Non-pigmented ciliary epithelial cell (primary cell): ENCODE measurements at places on chromosomes 11 and 22.

- no peak for DNase-seq
Measured at GRCh38 chr11:113082341-113082955, 121.2 kb downstream of the NCAM1 start.

DNA sequence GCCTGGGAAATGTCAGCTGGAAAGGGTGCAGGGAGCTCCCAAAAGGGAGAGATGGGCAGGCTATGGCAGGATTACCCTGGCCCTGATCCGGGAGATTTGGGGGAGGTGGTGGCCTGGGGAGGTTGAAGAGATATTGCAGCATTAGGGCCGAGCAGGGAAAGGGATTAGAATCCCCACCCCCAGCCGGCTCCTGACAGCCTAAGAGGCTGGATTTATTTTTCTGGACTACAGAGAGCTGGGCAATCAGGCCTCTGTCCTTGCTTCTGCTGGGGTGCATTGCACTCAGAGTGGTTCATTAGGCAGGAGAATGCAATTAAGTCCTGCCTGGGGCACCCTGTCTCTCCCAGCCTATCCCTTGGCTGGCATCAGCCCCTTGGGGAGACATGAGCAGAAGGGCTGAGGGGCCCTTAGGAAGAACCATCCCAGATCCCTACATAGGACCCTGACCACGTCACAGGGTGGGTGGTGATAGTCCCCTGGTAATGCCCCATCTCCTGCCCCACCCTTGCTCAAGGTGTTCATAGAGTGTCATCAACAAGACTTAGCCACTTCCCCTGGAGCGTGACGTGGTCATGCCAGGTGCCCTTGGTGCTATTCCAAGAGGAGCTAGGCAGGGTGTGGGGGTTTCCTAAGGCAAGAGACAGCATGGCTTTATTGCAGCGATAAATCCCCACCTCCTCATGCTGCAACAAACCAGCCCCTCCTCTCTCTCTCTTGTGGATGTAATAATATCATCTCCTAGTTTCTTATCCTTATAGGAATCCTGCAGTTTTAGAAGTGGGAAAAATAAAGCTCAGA is 38.4 kb upstream of the KLHL35 start:
- no peak for DNase-seq

GRCh38 chr22:38412435-38413084 is 42.4 kb downstream of the KCNJ4 start:
- no peak for DNase-seq

DNA sequence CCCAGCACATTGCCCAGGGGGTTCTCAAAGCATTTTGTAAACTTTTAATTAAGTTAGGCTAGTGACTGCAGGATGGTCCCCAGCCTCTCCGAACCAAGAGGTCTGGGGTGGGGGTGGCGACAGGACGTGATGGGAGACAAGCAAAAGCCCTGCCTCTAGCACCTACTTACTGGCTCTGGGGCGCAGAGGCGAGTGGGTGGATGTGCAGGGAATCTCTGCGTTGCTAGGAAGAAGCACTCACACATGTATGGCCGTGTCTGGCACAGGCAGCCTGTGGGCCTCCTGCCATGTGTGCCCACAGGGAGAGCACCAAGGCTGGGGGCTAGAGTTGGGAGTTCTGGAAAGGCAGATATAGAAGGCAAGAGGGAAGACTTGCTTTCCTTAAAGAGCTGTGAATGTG is 6.3 kb downstream of the OPCML start:
- no peak for DNase-seq

DNA sequence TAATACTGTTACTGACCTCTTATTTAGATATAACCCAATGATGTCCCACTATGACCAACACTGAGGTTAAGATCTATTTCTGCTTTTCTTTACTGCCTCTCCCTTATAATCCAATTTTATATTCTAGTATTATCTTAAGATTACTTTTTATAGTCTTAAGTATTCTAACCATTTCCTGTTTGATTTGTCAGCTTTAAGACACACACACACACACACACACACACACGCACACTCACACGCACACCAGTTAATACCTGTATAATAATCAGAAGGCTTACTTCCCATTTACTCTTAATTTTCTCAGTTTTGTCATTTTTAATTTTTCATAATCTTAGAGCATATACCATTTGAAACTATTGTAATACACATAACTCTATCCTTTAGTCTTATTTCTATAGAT is 226.0 kb upstream of the C11orf87 start:
- DNase-seq: no peak

DNA sequence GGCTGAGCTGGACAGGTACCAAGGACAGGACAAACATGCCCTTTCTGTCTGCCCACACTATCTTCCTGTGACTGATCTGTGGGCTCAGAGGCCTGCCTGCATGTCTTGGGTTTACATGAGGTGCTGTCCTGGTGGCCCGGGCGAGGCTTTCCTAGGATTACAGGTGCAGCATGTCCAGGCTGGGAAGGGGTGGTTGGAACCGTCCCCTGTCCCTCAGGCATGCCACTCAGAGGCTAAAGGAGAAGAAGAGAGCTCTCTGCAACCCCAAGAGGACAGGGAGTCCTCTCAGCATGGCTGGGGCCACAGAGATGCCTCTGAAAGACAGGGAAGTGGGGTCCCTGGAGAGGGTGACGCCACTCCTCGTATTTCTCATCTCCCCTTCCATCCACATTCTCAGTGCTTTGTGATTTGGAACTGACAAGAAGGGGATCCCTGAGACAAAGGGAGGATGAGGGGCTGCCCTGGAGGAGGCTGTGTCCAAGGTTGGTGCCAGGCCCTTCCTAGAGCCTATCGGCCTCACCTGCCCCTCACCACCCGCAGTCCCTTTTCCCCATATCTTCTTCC is 64.6 kb upstream of the LMO1 start:
- no peak for DNase-seq

DNA sequence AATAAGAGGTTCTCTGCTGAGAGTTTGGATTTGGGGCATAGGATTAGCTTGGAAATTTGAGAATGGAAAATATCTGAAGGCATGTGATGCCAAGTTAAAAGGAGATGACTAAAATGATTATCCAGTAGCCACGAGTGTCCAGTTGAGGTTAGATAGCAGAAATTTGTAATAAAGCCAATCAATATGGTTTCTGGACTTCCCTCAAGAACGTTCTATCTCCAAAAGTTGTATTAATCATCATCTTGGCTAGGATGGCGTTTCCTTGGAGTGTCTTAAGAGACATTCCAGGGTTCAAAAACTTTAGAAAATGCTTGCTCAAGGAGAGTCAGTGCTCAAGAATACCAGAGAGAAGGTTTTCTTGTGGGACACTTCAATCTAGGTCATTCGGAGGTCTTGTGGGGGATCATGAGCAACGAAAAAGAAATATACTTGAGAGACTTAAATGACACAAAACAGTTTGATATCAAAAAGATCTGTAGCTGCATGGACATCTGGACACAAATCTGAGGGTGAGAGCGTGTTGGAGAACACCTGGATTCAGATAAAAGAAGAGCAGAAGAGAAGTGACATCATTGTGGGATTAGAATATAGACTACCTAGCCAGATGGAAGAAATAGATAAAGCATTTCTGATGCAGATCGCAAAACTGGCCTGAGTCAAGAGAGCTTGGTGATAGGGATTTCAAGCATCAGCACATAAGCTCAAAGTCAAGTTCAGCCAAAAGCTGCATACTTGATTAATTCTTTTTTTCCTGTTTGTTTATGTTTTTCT is 97.7 kb downstream of the ARFGAP2 start:
- no peak for DNase-seq

GRCh38 chr11:27233654-27234042 is 129.4 kb downstream of the CCDC34 start:
- DNase-seq: no peak

DNA sequence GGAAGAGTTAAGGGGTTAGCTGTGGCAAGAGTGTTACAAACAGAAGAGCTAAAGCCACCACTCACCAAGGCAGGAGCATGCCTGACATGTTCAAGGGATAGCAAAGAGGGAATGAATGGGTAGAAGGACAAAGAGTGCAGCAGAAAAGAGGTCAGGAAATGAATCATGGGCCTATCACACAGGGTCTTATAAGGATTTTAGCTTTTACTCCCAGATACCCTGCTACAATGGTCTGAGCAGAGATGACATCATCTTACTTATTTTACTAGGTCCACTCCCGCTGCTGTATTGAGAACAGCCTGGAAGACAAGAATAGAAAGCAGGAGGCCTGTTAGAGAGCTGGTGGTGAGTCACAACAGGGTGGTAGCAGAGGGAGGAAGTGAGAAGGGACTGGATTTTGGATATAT is 9.8 kb downstream of the TRAF6 start:
- DNase-seq: peak; percentile 91

DNA sequence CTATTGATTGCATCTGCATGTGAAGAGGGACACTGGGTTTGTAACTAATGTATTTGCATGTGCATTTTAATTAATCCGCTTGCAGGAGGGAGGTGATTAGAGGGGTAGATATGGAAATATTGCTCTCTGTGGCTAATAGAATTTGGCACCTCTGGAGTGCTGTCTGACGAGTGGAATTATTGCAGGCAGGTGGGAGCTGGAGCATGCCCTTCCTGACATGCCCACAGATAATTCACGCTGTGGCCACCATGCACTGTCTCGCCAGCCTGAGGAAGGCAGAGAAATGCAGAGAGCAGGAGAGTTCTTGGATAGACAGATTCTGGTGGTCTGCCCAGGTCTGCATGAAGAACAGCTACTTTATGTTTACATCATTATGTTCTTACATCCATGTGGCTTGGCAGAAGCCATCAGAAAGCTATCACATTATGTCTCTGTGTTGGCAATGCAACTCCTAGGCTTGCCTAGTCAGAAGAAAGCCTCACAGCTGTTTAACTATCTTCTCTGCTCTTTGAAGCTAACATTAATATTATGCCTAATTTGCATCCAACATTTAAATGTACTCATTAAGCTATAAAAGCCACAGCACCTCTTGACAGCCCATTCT is 89.4 kb upstream of the DRD2 start:
- no peak for DNase-seq

- DNase-seq: no peak
Measured at GRCh38 chr11:1918436-1919315, 827 bp upstream of the TNNT3 start.

DNA sequence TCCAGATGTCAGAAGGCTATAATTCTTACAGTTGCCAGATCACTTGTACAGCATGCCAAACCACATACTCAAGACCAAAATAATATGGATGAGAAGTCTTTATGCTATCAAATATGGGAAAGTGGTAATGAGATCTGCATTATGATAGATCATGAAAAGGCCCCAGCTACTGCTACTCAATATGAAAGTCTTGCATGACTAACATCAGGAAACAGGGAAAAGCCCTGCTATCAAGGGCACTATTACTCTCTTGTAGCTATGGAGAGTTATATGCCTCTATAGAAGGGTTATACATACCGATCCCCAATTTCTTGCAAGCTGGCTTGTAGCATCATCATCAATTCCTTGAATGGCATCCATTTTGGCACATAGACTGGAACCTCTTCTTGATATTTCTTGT is 30.2 kb upstream of the TMPRSS5 start:
- no peak for DNase-seq

DNA sequence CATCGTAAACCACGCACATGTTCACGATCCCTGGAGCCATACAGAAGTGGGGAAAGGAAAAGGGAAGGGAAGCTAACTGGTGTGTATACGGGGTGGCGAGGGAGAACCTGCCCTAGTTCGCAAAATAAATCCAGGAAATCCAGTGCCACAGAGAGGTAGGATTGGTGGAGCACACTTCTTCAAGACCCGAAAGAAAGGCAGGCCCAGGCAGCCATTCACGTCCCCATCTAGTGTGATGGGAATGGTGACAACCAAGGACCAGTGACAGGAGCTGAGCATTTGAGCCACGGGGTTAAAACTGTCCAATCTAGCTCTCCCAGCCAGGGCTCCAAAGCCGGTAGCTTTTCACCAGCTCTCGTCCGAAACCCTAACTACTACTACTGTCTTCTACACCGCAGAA is 53.7 kb downstream of the IGSF9B start:
- no peak for DNase-seq

DNA sequence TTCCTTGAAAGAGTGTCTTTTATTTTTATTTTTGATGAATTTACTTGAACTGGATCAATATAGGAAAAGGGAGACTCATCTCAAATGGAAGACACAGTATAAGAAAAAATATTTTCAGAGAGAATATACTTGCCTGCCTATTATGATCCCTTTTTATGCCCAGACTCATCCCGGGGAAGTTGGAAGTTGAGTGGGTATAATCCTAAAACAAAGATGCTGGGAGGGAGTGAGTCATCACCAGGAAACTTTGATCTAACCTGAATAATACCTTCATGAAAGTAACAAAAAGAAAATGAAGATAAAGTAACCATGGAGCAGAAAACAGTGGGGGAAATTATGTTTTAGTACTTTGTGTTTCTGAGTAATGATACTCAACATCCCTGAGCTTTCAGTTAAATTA is 1514.0 kb downstream of the FAM181B start:
- no peak for DNase-seq

- DNase-seq: no peak
Measured at GRCh38 chr11:117438371-117439000, 110.8 kb downstream of the CEP164 start.

DNA sequence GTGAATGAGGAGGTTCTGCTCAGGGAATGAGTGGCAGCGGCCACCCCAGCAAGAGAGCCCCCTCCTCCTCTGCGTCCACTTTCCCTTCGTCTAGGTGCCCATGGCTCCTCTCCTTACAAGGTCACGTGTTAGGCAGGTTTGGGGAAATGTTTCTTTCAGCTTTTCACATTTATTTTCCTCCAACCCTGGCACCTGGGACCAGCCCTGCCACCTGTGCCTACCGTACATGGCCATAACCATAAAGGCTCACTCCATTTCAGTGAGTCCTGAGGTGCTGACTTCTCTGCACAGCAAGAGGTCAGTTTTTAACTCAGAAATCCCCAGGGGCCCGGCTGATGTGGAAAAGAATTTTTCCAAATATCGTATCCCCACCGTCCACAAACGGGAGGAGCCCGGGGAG is 71.2 kb downstream of the FLI1 start:
- DNase-seq: no peak

DNA sequence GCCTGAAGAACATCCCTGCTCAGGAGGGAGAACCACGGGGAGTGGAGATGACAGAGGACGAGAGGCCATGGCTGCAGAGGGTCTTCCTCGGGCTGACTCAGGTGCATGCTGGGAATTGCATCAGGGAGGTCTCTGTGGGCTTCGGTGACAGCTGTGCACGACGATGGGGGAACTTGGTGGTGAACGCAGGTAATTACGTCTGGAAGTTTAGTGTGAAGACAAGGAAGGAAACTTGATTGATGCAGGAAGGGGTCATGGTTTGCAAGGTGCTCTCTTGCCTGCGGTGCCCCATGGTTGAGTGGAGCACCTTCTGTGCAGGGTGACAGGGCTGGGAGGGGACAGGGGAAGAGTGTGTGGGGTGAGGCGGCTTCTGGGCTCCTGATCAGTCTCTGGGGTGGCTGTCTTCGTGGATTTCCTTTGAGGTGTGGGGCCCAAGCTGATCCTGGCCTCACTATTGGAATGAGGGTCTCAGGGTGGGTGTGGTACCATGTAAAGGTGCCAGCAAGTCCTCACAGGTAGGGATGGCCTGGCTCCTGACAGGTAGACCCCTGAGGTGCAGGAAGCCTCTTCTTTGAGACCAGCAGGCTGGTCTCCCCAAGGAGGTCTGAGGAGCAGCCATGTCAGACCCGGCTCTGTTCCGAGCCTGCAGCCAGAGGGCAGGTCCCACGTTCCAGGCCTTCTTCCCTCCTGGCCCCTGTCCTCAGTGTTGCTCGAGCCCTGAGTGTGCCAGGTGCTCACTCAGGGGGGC is 1020.1 kb downstream of the TBC1D22A start:
- DNase-seq: no peak
